ENCODE measurements at places on chromosomes 1 and 21.

GRCh38 chr1:33397125-33397506 lies 33.8 kb downstream of the PHC2 start:
- no peak for DNase-seq

- DNase-seq: no peak
Measured at GRCh38 chr1:115107516-115108260, 18.4 kb upstream of the TSPAN2 start.

DNA sequence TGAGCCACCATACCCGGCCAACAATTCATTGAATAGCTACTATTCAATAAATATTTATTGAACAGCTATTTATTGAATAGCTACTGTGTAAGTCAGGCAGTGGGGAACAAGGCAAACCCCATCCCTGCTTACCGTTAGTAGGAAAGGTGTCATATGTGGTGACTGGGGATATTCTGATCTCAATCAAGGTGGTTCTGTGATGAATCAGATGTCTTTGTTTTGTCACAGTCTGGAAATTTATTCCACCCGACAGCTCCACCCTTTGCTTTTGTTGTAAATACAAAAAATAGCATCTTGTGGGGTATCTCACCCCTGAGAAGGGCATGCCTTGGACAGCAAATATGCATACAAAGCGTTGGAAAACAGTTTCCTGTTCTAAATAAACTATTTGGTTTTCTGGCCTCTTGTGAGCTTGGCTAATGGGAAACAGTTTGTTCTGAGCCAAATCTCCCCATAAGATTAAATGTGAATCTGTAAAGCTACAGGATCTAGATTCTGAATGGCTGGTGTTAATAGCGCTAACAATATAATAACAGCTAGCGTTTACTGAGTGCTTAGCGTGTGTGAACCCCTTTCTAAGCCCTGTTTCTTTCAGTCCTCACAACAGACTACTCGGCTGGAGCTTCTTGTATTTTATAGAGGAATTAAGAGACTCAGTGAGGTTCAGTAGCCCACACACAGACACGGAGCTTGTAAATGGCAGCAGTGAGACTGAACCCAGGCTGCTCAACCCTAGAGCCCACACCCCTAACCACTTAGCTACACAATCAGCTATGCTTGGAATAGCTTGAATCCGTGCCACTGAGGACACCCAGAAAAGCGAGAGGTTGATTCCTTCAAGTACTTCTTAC lies 5.5 kb downstream of the PDPN start:
- DNase-seq: no peak

GRCh38 chr1:9239622-9240401 lies 5.2 kb downstream of the H6PD start:
- DNase-seq: no peak

DNA sequence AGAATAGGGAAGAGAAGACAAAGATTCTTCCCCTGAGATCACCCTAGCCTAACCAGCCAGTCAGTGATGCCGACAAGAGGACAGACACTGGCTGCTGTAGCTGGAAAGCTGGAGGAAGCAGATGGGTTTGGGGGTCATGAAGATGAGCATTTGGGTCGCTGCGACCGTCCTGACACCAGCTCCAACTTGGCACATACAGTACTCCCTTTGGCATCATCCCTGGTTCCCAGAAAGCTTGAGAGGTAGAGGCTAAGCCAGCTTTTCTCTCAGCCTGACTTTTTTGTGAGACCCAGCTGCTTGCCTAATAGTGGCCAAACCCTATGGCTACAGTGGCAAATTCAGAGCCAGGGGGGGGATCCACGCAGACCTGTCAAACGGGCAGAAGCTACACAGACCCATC lies 43.0 kb upstream of the IKBKE start:
- no peak for DNase-seq

- DNase-seq: no peak
Measured at GRCh38 chr1:187074445-187075048, 245.8 kb downstream of the PLA2G4A start.

- no peak for DNase-seq
Measured at GRCh38 chr1:212968368-212968863, 18.1 kb downstream of the VASH2 start.

GRCh38 chr1:89605692-89606091 lies 27.2 kb upstream of the LRRC8C start:
- no peak for DNase-seq

- no peak for DNase-seq
Measured at GRCh38 chr21:28078126-28078525, 914.6 kb downstream of the LTN1 start.

DNA sequence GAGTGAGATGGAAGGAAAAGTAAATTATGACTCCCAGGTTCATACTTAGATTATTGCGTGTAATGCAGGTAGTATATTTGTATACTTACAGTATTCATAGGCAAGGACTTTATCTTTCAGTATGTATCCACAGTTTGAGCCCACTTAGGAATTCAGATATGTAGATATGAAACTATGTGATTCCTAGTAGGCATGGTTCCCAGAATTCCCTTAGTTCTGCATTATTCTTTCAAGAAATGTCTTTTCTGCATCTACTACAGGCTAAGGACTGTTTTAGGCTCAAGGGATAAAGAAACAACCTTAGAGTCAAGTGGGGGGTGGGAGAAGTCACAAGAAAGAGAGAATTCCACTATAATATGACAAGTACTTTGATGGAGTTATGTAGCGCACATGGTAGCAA lies 13.8 kb downstream of the ANGPTL1 start:
- no peak for DNase-seq

DNA sequence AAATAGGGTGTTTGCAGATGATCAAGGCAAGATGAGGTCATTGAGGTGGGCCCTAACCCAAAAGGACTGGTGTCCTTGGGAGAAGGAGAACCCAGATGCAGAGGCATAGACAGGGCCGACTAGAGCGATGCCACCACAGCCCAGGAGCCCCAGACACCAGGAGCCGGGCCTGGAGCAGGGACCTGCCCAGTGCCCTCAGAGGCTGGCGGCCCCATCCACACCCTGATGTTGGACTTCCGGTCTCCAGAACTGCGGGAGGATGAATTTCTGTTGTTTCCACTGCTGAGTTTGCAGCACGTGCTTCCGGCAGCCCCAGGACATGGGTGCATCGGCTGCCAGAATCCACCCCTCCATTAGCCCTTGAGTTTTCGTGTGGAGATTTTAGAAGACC lies 7.2 kb upstream of the ACTRT2 start:
- no peak for DNase-seq

GRCh38 chr1:225460737-225461532 lies 33.1 kb upstream of the LBR start:
- no peak for DNase-seq

DNA sequence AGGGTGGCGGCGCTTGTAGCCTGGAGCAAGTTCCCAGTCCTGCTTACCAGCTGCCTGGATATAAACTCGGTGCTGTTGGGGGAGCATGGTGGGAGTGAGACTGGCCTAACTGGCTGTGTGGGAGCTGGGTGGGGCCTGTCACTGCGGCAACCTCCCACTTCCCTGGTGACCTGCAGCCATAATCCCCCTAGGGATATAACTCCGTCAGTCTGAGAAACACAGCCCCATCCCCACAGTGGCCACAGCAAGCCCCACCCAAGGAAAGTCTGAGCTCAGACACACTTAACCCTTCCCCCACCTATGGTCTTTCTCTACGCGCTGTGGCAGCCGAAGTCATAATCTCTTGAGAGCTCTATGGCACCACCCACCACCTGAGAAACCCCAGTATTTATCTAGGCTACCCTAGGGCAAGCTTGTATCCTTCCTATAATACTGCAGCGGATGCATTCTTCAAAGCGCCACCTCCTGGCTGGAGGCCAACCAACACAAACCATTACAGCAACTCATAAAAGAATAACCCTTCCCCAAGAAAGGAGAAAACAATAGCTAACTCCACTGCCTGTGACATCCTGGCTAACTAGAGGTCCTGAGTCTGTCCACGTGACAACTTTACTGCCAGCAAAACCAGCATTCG lies 57.4 kb downstream of the ZNF648 start:
- DNase-seq: no peak

DNA sequence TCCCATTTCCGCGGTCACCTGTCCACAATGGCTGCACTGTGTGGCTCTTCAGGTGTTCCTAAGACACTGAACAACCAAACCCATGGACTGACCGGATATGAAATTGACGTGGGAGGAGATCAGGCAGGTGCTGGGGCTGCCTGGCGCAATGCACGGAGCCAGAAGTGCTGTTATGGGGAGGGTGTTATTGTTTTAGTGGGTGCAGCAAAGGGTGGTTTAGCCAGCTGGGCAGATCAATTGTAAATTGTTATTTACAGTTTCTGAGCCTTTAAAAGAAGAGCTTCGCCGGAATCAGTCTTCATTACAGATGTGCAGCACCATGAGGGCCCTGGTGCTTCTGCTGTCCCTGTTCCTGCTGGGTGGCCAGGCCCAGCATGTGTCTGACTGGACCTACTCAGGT lies at the start of gene CA6:
TSS of gene CA6 (plus strand) at position 301 of the 400 bp plus-strand sequence. CDS start at position 320, 19 bp downstream.
- DNase-seq: no peak

GRCh38 chr1:43824795-43825194 lies 108.8 kb upstream of the ARTN start:
- no peak for DNase-seq

DNA sequence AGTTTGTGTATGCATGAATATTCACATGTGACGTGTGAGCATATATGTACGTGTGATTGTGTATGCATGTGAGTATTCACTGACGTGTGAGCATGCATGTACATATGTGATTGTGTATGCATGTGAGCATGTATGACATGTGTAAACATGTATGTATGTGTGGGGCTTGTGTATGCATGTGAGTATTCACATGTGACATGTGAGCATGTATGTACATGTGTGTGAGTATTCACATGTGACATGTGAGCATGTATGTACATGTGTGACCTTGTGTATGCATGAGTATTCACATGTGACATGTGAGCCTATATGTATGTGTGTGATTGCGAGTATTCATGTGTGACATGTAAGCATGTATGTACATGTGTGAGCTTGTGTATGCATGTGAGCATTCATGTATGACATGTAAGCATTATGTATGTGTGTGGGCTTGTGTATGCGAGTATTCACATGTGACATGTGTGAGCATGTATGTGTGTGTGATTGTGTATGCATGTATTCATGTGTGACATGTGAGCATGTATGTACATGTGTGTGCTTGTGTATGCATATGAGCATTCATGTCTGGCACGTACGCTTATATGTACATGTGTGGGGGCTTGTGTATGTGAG lies 47.8 kb downstream of the COL18A1 start:
- DNase-seq: no peak

GRCh38 chr1:196142111-196142640 lies 466.1 kb downstream of the KCNT2 start:
- DNase-seq: no peak

- no peak for DNase-seq
Measured at GRCh38 chr1:88145752-88146151, 538.3 kb upstream of the PKN2 start.

GRCh38 chr1:165595246-165595938 lies 35.6 kb upstream of the MGST3 start:
- DNase-seq: no peak

DNA sequence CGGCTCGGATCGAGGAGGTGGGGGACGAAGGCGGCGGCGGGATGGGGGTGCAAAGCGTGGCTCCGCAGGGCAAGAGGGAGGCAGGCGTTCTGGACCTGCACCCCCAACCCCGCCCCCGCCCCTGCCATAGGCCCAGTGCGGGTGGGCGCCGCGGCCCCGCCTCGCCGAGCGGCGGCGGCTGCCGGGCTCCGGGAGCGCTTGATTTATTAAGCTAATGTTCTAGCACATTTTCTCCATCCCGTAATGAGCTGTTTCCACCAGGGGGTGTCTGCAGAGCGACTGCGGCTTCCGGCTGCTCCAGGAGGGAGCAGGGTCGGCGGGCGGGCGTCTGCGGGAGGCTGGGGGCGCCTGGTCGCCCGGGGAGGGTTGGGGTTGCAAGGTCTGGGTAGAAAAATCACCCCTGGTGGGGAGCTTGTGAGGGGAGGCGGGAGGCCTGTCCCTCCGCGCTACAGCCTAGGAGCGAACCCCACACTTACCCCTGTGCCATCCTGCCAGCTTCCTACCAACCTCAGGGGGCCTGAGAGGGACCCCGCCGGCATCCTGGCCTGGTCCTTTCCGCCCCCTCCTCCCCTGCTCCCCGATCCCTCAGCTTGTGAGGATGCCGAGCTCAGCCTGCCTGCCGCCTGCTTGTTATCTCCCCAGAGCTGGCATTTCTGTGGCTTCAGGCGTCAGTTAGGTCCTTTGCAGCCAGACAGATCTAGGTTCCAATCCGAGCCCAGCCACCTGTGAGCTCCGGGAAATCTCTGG lies 48.5 kb upstream of the ACOT11 start:
- DNase-seq: no peak

GRCh38 chr1:239570878-239571277 lies 184.5 kb downstream of the CHRM3 start:
- DNase-seq: no peak

DNA sequence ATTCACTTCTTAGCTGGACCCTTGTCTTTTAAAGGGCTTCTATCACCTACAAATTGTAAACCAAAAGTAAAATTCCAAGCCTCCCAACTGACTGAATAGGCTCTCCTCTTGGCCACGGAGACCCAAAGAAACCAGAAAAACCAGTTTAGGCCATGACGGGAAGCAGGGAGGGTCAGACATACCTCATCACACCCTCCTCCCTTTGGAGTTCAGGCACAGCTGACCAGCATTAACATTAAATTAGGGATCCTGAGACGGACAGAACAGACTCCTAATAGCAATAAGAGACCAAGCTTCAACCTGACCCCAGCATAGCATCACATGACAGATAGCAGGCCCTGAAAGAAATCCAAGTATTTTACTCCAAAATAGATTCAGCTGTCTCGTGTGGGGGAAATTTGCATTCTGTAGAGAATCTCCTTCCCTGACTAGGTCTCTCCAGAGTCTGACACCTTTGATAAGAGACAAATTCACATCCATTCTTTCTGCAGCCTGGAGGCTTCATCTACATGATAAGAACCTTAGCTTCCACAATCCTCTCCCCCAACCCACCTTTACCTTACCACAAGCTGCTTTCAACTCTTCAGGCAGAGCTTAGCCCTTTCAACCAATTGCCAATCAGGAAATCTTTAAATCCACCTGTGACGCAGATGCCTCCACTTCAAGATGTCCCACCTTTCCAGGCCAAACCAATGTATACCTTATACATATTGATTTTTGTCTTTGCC lies 177.1 kb upstream of the RAB4A start:
- DNase-seq: no peak

- DNase-seq: no peak
Measured at GRCh38 chr1:165173818-165174217, 182.7 kb downstream of the LMX1A start.

DNA sequence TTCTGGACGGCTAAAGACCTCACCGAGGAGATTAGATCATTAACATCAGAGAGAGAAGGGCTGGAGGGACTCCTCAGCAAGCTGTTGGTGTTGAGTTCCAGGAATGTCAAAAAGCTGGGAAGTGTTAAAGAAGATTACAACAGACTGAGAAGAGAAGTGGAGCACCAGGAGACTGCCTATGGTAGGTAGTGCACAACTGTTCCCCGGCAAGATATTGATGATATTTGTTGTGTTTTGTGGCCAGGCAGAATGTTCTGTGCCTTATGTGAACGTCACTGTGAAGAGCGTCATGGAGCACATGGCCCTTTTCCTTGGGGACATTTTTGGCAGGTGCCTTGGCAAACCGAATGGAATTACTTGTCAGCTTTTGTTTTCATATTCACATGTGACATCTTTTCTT lies 191.7 kb downstream of the DISC1 start:
- DNase-seq: no peak

- DNase-seq: no peak
Measured at GRCh38 chr1:208934933-208935332, 648.6 kb upstream of the CAMK1G start.

- no peak for DNase-seq
Measured at GRCh38 chr1:26218906-26219494, 15.0 kb upstream of the CEP85 start.

Measured in activated T-helper 1 cell treated with anti-CD3 and anti-CD28 coated beads, Interleukin-2, amount 50 U/mL, for 16 hours (primary cell).